A549 treated with Hydrocortisone at 1 μM for 4 hours (cell line): ENCODE measurements at places on chromosomes 3 and 15. TPM values are rescaled to one million over a fixed set of nuclear protein-coding genes. Genes with fewer than 3 reads are reported as not detected.

CYP1A1 gene
- 1.4 to 2.5 TPM (median 1.8 TPM) in 5 replicates for total RNA-seq

FBXW12 gene
- not detected in 5 replicates for total RNA-seq

HESX1 gene
- 0.15 to 0.39 TPM (median 0.27 TPM) in 5 replicates for total RNA-seq

SAXO2 gene
- total RNA-seq = 1.8 to 2.4 TPM (median 2.1 TPM) in 5 replicates

SUSD5 gene
- 2.7 to 5.1 TPM (median 3.4 TPM) in 5 replicates for total RNA-seq

IREB2 gene
- total RNA-seq = 31.4 to 50.3 TPM (median 46.8 TPM) in 5 replicates

CACNA1D gene
- total RNA-seq = 0.47 to 1.3 TPM (median 0.83 TPM) in 5 replicates

CHCHD4 gene
- total RNA-seq = 36.9 to 40.2 TPM (median 38.4 TPM) in 5 replicates

NOX5 gene
- total RNA-seq = 0.11 to 0.35 TPM (median 0.20 TPM) in 5 replicates

ALPK3 gene
- total RNA-seq = 0.08 to 0.10 TPM (median 0.09 TPM) in 5 replicates

SLC7A14 gene
- not detected in 5 replicates for total RNA-seq

SI gene
- not detected in 5 replicates for total RNA-seq

CCDC54 gene
- total RNA-seq = not detected in 5 replicates

SLC12A1 gene
- not detected in 5 replicates for total RNA-seq

GPD1L gene
- 15.5 to 22.2 TPM (median 18.5 TPM) in 5 replicates for total RNA-seq

FILIP1L gene
- 0.14 to 0.29 TPM (median 0.21 TPM) in 5 replicates for total RNA-seq

RNU5B-1 gene
- not detected in 5 replicates for total RNA-seq

CMTM7 gene
- total RNA-seq = 22.0 to 38.3 TPM (median 35.2 TPM) in 5 replicates

CLEC3B gene
- 0.13 to 0.31 TPM (median 0.20 TPM) in 4 of 5 replicates, not detected in the other for total RNA-seq

MAGEL2 gene
- not detected in 5 replicates for total RNA-seq

ZBED2 gene
- total RNA-seq = 0.13 to 0.22 TPM (median 0.20 TPM) in 5 replicates

EPM2AIP1 gene
- 5.1 to 6.9 TPM (median 5.9 TPM) in 5 replicates for total RNA-seq

FGF12 gene
- total RNA-seq = 0.39 to 0.98 TPM (median 0.63 TPM) in 5 replicates

PLIN1 gene
- total RNA-seq = 0.05 to 0.15 TPM (median 0.12 TPM) in 4 of 5 replicates, not detected in the other

DPPA2 gene
- total RNA-seq = not detected in 5 replicates

CHAC1 gene
- 5.9 to 14.3 TPM (median 8.6 TPM) in 5 replicates for total RNA-seq

TRH gene
- total RNA-seq = not detected in 5 replicates

ST8SIA2 gene
- total RNA-seq = 0.27 to 0.70 TPM (median 0.40 TPM) in 5 replicates

KLF15 gene
- total RNA-seq = 0.52 to 0.81 TPM (median 0.73 TPM) in 5 replicates

CHP1 gene
- total RNA-seq = 54.8 to 87.4 TPM (median 58.1 TPM) in 5 replicates

LRIG1 gene
- 3.5 to 7.4 TPM (median 4.5 TPM) in 5 replicates for total RNA-seq

GOLGA8G gene
- not detected in 5 replicates for total RNA-seq

CEP19 gene
- total RNA-seq = 2.5 to 3.4 TPM (median 2.7 TPM) in 5 replicates

ARL6IP5 gene
- 77.0 to 101 TPM (median 79.6 TPM) in 5 replicates for total RNA-seq

ECE2 gene
- not detected in 5 replicates for total RNA-seq

PROS1 gene
- total RNA-seq = 9.1 to 13.9 TPM (median 11.6 TPM) in 5 replicates

TRAIP gene
- 10.8 to 14.1 TPM (median 13.6 TPM) in 5 replicates for total RNA-seq

PPP1R14D gene
- total RNA-seq = 0.17 to 0.32 TPM in 2 of 5 replicates, not detected in the others

CCR3 gene
- total RNA-seq = not detected in 5 replicates

TM4SF18 gene
- total RNA-seq = 30.3 to 41.5 TPM (median 33.5 TPM) in 5 replicates

STRC gene
- total RNA-seq = 0.08 to 0.16 TPM (median 0.11 TPM) in 4 of 5 replicates, not detected in the other

ANKUB1 gene
- not detected in 5 replicates for total RNA-seq

CSPG5 gene
- 0.84 to 1.1 TPM (median 1.1 TPM) in 5 replicates for total RNA-seq

TMEM212 gene
- not detected in 5 replicates for total RNA-seq

TEX55 gene
- total RNA-seq = not detected in 5 replicates

EBLN2 gene
- 0.23 to 0.63 TPM (median 0.39 TPM) in 5 replicates for total RNA-seq

NANOGP8 gene
- not detected in 5 replicates for total RNA-seq

CMTM8 gene
- total RNA-seq = 9.8 to 13.3 TPM (median 12.0 TPM) in 5 replicates

CADM2 gene
- 0.10 to 0.30 TPM (median 0.21 TPM) in 4 of 5 replicates, not detected in the other for total RNA-seq

KNG1 gene
- 0.06 TPM in 1 of 5 replicates, not detected in the others for total RNA-seq

POPDC2 gene
- total RNA-seq = 0.10 to 0.82 TPM (median 0.36 TPM) in 5 replicates

ILDR1 gene
- not detected in 5 replicates for total RNA-seq

VEPH1 gene
- 0.25 to 0.70 TPM (median 0.51 TPM) in 5 replicates for total RNA-seq
